ENCODE measurements at places on chromosomes 4 and X. TPM values are rescaled to one million over a fixed set of nuclear protein-coding genes. Genes with fewer than 3 reads are reported as not detected.

DNA sequence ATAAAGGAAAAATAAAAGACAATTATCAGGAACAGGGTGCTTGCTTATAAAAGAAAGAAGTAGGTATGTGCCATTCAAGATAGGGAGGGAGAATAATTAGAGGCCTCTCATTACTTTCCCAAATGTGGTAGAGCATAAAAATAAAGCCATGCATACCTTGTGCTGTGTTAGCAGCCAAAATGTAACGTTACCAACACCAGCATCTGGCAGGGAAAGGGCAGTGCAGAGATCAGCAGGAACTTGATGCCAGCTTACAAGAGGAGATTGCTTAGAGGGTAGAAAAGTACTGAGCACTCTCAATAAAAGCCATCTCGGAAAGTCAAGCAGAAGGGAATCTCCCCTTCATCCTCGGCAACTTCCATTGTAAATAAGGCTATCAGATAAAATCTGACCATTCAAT, 195.6 kb downstream of the RASL11B start:
- no peak for DNase-seq
- no peaks in the 10 kb centered on the region for H3K36me3 ChIP-seq
- H3K27me3 ChIP-seq = no peaks in the 10 kb centered on the region
- H3K4me1 ChIP-seq = peaks cover 8% of the 10 kb centered on the region
- H3K27ac ChIP-seq = no peak overlapping the region

- H3K27me3 ChIP-seq = no peaks in the 10 kb centered on the region
- no peak for DNase-seq
- no peak overlapping the region for H3K4me3 ChIP-seq
- H3K27ac ChIP-seq = no peak overlapping the region
Observed at GRCh38 chr4:77566148-77566547, 39.5 kb upstream of the CXCL13 start.

DNA sequence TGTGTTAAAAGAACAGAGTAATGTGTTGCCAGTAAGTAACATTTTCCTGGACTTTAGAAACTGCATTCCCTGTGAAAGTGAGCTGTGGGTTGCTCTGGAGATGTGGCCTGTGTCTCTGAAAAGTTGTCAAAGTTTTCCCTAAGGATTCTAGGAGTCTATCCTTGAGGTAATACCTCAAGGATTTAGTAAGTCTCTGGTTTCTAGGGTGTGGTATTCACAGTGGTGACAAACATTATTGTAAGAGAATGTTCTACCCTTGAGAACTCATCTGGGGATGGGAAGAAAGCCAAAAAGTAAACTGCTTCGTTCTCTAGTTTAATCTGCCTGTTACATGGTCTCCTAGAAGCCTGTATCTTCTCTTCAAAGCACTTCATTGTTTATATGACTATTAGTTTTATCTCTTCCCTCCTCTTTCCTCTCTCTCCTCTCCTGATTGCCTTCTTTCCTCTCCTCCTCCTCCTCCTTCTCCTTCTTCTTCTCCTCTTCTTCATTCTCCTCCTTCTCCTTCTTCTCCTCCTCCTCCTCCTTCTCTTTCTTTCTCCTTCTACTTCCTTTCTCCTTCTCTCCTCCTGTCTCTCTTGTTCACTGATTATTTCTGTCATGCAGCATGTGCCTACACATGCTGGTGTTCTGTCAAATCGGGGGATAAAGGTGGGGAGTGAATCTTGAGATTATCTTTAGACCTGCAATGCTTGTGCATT, 321.3 kb downstream of the PTTG2 start:
- no peak for DNase-seq
- no peak overlapping the region for H3K4me3 ChIP-seq
- no peaks in the 10 kb centered on the region for H3K4me1 ChIP-seq
- no peak overlapping the region for H3K27ac ChIP-seq

DNA sequence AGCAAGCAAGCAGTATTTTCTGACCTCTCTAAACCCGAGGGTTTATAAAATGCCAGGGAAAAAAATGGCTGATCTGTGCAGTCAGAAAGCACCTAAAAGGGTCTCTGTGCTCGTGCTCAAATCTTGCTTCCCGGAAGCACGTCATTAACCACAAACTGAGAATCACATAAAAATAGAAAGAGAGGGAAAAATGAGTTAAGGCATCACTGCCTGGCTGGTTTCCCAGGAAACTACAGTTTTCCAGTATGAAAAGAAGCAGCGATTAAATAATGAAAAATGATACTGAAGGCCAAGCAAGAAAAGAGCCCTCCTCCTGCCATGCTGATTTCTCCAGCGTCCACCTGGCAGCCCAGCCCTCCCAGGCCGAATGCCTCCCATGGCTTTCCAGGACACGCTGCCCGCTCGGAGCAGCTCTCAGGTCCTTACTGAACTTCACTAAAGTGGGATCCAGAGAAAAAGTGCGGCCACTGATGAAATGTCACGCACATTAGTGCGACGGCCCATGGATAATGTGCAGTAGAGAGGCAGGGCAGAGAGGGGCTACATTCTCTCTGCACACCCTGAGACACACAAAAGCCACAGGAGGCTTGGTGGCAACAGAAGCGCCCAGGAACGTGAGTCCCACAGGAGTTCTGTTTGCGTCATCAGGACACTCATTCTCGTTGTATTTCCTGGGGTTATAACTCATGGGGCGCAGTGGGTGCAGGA, 80.4 kb downstream of the WFS1 start:
- no peak overlapping the region for H3K4me3 ChIP-seq
- H3K27ac ChIP-seq = no peak overlapping the region
- peaks cover 10% of the 10 kb centered on the region for H3K27me3 ChIP-seq
- DNase-seq = no peak
- no peaks in the 10 kb centered on the region for H3K4me1 ChIP-seq

The TCEAL6 gene
- 5.2 TPM for total RNA-seq

The AIFM1 gene
- total RNA-seq = 96.5 TPM

All from adrenal gland (tissue), 19 donors.